ENCODE measurements at places on chromosomes 6 and 20.
A peak's percentile ranks its signal among the peaks of the same experiment; 100 is the strongest.

DNA sequence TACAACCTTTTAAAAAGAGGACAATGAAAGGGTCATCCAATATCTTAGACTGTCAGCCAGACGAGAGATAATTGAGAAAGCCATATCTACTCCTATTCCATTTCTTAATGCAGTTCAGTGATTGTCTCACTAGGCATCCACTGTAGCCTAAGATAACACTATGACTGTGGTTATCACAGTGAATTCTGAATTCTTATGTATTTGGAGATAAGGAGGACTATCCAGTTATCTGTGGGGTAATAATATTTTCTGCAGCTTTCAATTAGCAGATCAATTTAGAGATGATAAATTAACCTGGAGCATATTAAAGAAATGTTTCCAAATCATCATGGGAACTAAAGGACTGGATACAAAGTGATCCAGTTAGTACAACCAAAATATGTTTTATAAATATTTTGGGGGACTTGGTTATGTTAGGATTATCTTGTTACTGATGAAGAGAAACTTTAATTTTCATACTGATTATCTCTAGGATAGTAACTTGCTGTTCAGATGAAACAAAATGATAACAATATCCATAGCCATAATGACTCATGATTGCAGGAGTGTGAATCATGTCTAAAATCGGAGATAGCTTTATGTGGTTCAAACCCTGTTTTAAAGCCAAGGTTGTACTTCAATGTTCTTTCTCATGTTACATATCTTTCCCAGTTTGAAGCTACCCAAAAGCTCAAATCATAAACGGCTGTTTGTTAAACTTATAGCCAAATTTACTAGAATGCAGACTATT is 1152.0 kb downstream of the HACE1 start:
- DNase-seq, result no peak

GRCh38 chr6:16043171-16044135 is 85.4 kb upstream of the MYLIP start:
- DNase-seq, result no peak

DNA sequence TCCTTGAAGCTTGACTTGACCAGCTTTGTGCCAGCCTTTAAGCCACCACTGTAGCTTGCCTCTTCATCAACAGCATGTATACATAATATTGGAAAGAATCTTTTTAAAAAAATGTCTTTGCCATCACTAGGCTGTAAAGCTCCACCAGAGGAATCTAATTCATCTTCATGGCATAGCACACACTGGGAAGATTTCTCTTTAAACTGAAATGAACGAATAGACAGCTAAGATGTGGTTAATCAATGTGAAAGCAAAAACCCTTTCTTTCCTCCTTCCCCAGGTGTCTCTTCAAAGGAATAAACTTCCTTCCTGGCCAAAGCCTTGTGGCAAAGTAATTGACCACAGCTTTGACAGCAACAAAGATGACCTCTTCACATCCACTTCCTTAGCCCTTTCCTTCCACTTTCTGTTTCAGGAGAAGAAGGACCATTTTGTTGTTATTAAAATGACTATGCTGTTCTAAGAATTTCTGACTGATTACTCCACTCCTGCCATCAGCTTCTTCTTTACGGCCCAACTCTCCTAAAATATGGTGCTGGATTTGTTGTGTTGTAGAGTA is 428.7 kb upstream of the SOX4 start:
- DNase-seq, result no peak

- DNase-seq, result no peak
These were observed 8.4 kb upstream of the IRF4 start for GRCh38 chr6:382883-383810.

DNA sequence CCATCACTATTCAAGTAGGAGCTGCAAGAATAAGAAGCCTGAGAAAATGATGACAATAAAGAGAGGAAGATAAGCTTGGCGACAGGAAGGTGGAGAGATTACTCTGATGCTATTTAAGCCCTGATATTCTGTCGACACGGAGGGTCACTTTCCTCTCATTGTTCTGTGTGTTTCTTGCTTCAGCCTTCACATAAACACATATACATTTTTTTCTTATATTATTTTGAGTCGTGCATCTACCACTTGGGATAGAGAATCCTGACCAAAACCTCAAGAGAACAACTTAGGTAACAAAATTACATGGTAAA is 10.5 kb downstream of the PTCHD4 start:
- DNase-seq, result no peak

DNA sequence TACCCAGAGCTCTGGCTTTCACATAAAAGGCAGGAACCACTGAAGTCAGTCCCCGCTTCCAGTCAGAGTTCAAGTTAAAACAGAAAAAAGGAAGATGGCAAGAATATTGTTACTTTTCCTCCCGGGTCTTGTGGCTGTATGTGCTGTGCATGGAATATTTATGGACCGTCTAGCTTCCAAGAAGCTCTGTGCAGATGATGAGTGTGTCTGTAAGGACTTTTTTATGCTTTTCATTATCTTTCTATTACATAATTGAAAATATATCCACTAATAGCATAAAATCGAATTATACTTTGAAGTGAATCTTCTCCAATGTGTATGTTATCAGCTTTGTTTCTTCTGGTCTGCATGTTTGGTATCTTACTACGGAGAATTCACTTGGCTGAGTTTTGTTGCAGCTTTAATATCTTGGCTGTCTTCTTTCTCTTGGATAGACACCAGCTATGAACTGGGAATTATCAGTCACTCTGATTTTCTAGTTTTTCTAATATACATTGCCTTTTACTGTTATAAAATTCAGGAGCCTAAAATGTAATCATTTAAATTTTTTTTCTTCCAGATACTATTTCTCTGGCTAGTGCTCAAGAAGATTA is at the start of gene OTOR:
Gene OTOR, plus strand, starts transcription at position 51 of the 593 bp plus-strand sequence. Its CDS starts 44 bp downstream, at position 95.
- DNase-seq, result no peak

- DNase-seq, result no peak
These were observed 12.0 kb downstream of the WTAP start for GRCh38 chr6:159739341-159739740.

GRCh38 chr6:136628996-136629395 is 78.8 kb upstream of the MAP7 start:
- no peak for DNase-seq

- DNase-seq, result peak; percentile 67
These were observed 5.0 kb downstream of the BCL2L1 start for GRCh38 chr20:31717478-31718201.
